ENCODE measurements at places on chromosomes 1 and 21. TPM values are rescaled to one million over a fixed set of nuclear protein-coding genes. Genes with fewer than 3 reads are reported as not detected.

DNA sequence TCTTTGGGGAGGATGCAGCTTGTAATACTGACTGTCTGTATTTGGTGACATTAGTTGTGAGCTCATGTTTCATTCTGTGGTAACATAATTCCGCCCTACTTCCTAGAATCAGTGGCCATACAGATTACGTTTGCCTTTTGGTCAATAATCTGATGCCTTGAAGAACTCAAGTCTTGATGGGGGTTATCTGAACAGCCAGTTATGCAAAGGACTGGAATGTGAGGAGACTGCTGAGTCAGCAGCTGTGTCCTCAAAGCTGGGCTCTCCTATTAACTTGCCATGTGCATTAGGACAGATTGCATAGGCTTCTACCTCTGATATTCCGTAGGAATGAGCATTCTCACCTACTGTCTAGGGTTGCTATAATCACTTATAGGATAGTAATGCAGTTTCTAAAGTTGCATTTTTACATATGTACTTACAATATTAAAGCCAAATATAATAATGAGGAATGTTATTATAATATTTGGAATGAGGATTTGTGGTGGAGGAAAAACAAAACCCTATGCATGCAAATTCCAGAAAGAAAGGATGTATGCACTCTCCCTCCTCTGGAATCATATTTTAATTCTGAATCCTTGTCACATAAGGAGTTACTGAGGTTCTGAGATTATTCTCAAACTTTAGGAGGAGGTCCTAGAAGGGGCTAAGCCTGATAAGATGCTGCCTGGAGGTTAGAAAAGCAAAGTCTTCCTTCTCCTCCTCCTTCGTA is 116.0 kb downstream of the NOS1AP start:
- DNase-seq = no peak

- DNase-seq = no peak
Observed at GRCh38 chr1:28954126-28954726, 39.9 kb downstream of the EPB41 start.

DNA sequence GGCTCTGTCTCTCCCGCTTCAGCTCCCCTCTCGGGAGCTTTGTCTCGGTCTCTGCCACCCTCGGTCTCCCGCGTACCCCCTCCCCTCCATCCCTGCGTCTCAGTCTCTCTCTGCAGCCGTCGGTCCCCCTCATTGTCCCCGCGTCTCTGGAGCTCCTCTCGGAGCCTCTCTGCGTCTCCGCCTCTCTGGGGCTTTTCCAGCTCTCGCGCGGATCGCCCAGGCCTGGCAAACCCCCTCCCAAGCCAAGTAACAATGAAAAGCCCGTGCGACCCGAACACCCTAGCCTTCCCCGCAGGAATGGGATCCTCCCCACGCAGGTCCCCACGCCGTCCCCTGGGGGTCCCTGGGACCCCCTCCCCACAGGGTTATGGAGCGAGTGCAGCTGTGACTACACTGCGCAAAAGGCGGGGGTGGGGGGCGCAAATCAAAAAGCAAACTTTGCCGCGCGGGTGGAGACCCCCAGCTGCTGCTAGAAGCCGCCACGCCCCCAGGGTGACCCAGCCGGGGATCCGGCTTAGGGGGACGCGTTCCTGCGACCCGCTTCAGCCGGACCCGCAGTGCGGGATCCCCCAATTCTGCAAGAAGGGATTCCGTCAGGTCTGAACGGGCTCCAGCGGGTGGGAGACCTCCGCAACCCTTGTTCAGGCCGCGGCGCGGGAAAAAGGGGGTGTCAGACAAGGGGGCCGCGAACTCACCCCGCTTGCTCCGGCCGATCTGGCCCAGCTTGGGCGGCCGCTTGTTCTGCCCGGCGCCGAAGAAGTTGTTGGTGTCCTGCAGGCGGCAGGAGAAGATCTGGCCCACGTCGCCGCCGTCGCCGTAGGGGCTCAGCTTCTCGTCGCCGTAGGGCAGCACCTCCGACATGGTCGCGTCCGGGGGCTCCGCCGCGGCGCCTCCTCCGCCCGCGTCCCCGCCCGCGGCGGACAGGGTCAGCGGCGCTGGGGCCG is 1.2 kb downstream of the CAMK2N1 start:
- DNase-seq = no peak

The PDE9A gene
- 14.3 TPM for total RNA-seq
